T-cell (primary cell): ENCODE measurements at places on chromosomes 11 and 22. TPM values are rescaled to one million over a fixed set of nuclear protein-coding genes. Genes with fewer than 3 reads are reported as not detected.

DNA sequence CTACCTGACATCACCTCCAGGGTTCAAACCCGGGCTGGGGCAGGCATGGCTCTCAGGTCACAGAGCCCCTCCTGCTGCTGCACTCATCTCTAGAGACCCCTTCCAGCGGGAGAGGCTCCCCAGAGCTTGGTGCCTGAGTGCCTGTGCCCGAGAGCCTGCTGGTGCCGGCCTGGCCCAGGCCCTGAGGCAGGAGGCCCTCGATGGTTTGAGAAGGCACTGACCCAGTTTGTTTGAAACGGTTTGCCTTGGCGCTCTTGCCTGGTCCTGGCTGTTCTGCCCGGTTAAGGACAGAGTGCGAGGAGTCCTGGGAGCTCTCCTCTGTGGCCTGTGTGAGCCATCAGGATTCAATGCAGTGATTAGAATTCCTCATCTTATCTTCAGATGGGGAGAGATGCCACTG, 88.9 kb downstream of the TBC1D22A start:
- no peak for DNase-seq

Gene KRTAP5-8
- total RNA-seq, result not detected

GRCh38 chr11:135027461-135027860, 615.4 kb upstream of the B3GAT1 start:
- no peak for DNase-seq

- no peak for DNase-seq
Observed at GRCh38 chr22:41417622-41418390, 28.8 kb downstream of the TOB2 start.

- DNase-seq, result no peak
Observed at GRCh38 chr11:118527109-118527508, at the start of gene TTC36. Gene TTC36, plus strand, starts transcription at chr11:118527474. Its CDS starts 21 bp downstream, at chr11:118527495.

DNA sequence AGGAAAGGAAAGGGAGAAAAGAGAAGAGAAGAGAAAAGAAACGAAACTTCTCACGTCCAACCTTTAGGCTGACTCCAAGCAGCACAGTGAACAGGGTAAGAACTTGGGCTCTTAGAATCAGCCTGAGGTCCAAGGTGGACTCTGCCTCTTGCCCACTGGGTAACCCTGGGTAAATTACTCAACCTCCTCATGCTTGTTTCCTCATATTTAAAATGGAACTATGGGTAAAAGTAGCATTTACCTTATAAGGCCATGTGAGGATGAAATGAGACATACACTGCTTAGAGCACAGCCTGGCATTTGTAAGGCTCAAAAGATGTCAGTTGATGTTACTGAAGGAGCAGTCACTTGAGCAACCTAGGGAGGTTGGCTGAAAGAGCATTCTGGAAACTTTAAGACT, 107.9 kb downstream of the C11orf58 start:
- DNase-seq, result no peak

Gene BIRC3
- total RNA-seq, result 114 TPM

Gene NLRP6
- total RNA-seq, result 6.7 TPM

DNA sequence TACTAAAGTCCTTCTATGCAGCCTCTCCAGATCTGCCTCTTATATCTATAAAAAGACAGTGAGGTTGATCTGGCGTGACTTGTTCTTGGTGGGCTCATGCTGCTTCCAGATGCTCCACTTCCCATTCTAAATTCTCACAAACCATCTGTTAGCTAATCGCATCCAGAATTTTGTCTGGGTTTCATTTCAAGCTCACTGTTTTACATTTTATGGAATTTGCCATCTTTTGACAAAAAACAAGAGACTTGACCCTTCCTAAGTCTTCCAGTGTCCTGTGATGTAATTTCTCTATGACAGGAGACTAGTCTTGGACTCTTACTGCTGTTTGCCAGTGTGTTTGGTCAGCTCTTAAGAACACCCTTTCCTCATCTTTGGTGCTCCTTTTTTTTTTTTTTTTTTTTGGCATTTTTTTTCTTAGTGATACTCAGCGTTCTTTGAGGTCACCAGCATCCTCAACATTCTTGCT, 23.0 kb downstream of the CRKL start:
- DNase-seq, result no peak

- no peak for DNase-seq
Observed at GRCh38 chr11:123362186-123362585, 67.9 kb upstream of the GRAMD1B start.

Gene OR8G5
- total RNA-seq, result not detected
